Esophagus muscularis mucosa (tissue), 4 donors: ENCODE measurements at places on chromosomes 6 and 20. TPM values are rescaled to one million over a fixed set of nuclear protein-coding genes. Genes with fewer than 3 reads are reported as not detected.

FAM50B gene
- 26.6 TPM for total RNA-seq

FNDC11 gene
- 0.50 TPM for total RNA-seq

DNA sequence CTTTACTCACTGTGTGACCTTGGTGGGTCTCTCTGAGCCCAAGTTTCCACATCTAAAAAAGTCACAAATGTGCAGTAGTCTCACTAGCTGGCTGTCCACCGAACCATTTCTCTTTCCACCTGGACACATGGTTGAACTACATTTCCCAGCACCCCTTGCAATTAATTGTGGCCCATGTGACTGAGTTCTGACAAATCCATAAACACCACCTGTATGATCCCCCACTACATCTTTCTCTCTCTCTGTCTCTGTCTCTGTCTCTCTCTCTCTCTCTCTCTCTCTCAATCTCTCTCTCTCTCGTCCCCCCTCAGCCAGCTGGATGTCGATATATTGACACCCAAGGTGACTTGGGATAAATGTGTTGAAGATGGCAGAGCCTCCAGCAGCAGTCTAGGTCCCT is 42.8 kb downstream of the SNHG17 start:
- no peak for DNase-seq

DNA sequence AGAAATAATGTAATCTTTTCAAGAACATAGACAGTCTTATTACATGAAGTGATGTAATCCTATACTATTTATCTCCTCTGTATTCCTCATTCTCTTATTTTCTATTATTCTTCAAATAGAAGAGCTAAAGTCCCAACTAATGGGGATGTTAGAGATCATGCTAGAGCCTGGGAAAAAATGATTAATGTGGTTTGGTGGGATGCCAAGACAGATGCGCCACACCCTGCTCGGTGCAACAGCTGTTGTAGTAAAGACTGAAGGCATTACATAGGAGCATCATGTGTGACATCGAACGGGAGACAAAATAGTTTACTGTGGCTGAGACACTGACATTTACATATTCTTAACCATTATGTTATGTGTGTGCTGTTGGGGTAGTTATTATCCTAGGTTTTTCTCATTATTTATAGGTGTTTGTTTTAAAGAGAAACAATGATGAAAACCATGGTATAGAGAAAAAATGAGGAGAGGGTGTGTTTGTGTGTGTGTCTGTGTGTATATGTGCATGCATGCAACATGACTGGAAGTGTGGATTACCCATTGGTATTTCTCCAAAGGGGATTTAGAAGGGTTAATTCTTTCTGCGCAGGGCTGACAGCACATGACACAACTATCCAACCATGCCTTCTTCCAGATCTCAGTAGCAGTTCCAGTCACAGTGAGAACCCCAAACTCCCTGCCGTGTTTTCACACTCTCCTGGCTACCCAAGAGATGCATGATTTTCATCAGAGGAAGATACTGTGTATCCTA is 155.3 kb downstream of the EYA4 start:
- no peak for DNase-seq

- DNase-seq: no peak
These were observed 285.4 kb downstream of the CDH4 start for GRCh38 chr20:61537239-61538182.

HAO1 gene
- total RNA-seq: not detected

- DNase-seq: no peak
These were observed 365.2 kb downstream of the SYNE1 start for GRCh38 chr6:152271776-152272464.

- DNase-seq: no peak
These were observed 504.0 kb upstream of the ARID1B start for GRCh38 chr6:156273065-156273711.

DNA sequence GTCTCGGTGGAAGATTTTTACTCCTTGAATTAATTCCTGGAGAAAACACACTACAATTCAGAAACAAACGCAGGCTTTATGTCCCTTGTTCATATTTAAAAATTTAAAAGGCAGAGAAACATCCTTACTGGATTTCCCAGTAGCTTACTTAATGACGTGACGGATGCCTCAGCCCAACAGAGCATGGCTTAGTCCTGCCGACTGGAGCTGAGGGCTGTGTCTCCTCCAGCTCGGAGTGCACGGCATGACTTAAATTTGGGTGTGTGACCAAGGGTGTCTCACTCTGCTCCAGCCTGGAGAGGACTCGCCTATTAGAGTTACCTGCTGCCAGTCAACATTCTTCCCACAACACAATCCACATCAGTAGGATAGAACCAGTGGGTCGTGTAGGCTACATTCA is 107.1 kb downstream of the PSMB1 start:
- DNase-seq: no peak

NT5E gene
- 19.2 TPM for total RNA-seq

MUC21 gene
- not detected for total RNA-seq

DNA sequence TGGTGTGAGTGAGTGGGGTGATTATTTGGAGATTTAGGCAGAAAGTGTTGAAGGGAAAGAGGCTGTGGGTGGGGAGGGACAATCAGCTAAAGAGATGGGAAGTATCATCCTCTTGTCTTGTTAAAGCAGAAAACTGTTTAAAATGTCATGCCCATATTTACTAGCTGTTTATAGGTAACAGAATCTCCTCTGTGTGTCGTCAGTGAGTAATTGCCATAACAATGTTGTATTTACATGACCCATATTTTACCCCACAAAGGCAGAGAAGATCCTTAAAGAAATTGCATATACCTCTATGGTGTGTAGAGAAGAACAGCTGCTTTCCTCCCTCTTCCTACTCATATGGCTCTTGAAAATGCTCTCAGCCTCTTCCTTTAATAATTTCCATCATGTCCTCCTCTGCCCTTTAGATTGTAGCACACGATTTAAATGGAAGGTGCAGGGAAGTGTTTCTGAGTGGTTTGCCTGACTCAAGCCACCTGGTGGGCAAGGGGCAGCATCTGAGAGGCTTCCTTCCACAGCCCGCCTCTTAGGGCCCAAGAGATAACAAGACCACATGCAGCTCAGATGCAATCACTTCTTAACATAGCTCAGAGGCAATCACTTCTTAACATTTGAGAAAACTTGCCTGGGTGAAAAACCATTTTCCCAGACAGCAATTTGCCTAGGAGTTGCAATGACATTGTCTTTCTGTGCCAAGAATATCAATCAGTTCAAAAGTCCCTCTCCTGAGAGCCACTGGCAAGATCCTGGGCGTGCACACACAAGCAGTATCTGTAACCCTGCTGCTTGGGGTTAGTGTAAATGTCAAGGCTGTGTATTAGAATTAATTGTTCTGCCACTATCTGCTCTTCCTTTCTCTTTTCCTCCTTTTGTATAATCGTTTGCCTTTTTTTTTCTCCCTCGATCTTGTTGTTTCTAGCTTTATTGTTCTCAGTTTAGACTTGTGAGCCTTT is 44.1 kb upstream of the EDN1 start:
- DNase-seq: no peak

DNA sequence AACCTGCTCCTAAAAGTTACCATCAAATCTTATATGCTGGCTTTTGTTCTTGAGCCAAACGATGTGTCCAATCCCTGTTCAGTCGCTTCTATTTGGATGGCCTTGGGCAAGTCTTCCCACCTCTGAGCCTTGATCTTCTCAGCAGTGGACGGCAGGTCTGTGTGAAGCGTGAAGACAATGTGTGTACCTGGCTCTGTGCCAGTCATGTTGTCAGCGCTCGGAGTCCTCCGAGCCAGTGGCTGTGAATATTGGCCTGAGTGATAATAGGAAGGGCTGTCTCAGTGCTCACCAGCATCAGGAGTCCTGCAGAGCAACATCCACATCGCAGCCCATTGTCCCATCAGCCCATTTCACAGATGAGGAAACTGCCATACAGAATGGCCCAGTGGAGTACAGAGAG is 219.0 kb downstream of the CDC5L start:
- DNase-seq: no peak

TRAPPC3L gene
- not detected for total RNA-seq

ULBP2 gene
- total RNA-seq: not detected

GRCh38 chr6:84870672-84871071 is 106.3 kb upstream of the TBX18 start:
- DNase-seq: no peak

GRCh38 chr20:4153251-4153650 is 137.9 kb upstream of the RNF24 start:
- no peak for DNase-seq

TPBG gene
- 181 TPM for total RNA-seq

GRM1 gene
- not detected for total RNA-seq

HTR1E gene
- total RNA-seq: 0.40 TPM

IL17A gene
- total RNA-seq: not detected
